C1 segment of cervical spinal cord (tissue), 14 donors: ENCODE measurements at places on chromosomes 2 and 18.

DNA sequence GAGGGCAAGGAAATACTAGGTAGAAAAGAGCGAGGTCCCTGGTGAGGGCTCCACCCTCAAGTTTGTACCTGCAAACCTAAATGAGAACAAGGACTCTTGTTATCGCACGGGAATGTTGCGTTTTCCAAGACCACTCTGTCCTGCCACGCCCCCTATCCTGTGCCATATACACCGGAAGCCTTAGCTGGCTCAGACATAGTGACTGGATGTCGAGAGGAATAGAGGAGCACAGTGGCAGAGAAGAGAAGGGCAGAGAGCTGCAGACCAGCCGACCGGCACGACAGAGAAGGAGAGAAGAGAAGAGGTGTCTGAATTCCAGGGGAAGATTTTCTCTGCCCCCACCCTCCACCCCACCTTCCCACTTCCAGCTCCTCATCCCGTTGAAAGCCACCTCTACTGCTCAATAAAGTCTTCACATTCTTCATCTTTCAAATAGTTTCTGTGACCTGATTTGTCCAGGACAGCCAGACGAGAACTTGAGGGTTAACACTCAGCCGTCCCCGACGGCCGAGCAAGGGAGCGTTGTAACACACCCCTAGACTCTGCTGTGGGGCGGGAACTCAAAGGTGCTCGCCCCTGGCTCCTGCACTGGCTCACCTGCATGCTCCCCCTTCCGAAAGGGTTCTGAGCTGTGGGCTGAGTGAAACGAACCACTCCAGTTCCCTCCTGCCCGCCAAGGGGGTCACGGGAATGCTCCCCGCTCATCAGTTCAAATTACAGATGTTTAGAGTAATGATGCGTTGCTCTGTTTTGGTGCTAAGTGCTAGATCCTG is 24.9 kb upstream of the COL3A1 start:
- DNase-seq: no peak

DNA sequence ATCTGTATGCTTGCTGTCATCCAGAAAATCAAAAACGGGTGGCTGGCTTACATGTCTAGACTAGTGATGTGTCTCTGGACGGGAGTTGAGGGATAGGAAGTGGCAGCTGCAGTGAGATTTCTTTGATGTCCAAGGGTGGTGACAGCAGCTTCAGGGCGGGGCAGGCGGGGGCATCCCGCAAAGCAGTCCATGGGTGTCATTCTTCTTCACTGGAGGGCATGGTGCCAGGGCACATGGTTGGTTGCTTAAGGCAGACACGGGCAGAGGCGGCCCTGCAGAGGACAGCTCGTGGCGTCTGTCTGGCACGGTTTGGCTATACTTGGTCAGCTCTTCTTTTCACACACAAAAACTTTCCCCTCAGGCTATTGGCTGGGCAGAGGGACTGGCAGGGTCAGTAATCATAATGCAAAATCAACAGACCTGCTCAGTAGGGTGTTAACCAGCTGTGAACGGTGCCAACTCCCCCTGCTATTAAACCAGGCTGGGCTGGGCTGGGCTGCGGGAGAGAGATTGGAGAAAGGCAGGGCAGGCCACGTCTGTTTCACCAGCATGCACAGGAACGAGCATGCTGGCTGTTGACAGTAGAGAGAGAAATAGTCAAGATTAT is 63.7 kb downstream of the COL4A3 start:
- peak; percentile 44 for DNase-seq

DNA sequence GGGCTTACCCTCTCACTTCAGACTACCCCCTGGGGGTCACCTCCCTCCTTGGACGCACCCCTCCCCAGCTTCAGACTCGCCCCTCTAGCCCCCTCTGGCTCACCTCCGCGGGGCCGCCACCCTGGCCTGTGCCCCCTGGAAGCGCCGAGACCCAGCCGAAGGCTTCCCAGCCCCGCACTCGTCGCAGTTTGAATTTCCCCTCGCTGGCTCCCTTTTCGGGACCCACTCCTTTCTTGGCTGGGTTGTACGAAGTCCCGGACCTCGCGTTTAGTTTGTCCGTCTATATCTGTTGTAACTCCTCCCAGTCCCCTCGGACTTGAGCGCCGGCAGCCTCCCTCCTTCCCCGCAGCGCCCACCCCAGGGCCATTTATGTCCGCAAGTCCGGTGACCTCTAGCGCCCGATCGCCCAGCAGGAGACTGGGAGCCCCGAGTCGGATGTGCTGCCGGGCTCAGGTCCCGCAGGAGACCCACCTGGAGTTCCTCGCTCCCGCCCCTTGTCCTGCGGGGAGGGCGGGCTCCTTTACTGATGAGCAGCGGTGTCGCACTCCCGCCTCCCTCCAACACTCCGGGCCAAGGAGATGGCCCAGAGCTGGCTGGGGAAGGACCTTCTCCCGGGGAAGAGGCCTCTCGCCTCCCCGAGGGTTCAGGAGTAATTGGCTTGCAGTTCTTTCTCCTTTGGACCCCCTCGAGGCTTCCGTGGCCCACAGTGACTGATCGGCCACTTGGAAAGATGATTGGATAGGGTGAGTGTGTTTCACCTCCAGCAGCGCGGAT is 692 bp upstream of the RAX start:
- no peak for DNase-seq

DNA sequence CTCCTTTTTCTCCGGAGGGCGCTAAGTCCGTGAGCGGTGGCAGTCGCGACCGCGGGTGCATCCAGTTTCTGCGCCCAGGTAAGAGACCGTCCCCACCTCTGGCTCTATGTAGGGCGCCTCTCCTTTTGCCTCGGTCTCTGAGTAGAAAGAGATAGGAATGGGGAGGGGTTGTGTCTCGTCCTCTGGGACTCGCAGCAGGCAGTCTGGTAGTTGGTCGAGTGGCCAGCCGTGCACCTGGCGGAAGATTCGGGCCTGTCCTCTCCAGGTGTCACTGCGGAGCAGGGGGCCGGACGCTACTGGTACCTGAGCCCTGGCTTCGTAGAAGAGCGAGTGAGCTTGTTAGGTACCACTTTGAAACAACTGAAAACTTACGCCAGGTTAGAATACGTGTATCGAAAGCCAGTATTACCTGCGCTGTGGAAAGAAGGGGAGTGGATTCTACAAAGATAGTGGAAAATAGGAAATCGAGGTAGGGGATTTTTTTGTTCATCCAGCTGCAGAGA is 403 bp downstream of the MAP2 start:
- DNase-seq: peak; percentile 63

DNA sequence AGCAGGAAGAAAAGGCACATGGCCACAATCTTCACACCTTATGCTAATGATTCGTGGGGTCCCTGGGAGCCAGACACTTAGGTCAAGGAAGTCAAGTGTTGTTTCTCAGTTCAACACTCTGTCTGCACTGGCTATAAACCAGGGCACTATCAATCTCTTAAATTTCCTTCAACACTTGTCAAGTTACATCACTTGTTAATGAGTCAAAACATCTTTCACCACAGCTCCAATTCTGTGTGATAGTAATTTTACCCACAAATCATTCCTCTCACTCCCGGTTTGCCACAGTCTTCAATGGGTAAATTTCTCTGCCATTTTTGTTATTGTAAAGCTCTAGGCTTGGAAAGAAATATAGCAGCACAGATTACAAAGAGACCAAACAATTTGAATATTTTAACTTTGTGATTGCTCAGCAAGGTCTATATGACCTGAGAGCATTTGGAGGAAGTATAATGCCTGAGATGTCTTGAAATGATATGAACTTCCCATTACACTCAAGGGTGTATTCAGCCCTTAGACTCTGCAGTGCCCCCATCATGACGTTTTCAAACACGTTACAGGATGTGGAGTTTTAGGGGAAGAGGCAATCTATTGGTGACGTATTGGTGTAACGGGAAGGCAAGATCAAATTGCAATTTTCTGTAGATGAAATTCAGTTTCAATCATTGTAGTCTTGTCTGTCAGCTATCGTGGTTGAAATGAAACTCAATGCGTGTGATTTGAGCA is 78.7 kb downstream of the ICOS start:
- no peak for DNase-seq

DNA sequence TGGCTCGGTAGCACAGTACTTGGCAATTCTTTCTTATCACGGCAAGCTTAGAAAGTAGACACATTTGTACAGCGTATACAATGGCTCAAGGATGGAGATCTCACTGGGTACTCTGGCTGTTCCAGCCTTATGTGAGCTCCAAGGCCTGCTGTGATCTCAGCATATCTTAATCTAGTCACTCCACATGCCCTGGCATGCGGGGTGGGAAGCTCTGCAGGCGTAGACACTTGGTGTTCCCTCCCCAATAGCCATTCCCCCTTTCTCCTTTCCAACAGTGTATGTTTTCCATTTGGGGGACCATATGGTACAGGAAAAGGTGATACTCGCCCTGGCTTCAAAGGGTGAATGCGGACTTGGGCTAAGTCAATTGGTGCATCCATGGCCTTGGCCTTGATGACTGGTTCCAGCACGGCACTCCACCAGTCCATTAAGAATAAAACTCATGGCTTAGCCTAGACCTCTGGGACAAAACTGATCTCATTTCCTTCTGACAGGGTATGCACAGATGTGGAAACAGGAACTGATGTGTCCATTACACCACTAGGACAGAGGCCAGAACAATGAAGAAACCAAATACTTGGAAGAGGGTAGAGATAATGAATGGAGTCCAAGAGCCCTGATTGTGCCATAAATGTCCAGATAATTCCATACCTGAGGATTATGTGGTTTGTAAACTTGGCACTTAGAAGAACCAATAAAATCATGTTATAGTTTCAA is 28.4 kb downstream of the TGIF1 start:
- DNase-seq: no peak

DNA sequence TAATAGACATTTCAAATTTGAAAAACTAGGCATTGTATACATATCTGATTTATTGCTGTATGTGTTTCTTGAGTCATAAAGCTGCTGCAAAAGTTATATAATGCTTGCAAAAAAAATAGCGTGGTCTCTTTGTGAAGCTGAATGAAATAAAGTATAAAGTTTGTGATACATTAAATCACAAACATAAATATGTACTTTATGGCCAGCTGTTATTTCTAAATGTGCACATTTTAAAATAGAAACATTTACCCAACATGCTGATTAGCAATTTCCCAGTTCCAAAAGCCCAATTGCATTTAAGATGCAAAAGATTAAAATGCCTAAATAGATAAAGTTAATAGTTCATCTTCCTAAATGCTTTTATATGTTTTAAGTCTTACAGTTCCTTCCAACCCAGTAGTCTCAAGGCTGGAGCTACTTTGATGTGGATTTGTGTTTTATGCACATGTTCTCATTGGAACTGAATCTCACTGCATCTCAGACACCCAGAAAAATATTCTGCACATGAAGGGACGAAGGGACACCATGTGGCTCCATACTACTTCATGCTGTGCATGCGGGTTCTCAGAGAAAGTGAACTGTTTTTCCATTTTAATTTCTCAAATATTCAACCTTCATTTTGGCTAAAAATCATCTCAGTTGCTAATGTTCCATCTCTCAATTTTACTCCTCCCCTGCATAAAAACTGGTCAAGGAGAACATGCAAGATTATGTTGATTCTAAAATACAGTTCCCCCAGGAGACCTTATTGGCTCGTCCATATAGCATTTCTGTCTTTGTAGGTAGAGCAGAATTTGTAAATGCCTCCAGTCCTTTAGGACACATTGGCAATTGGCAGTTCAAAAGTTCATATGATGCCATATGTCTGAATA is 304.6 kb downstream of the MTX2 start:
- no peak for DNase-seq

- no peak for DNase-seq
These were observed 146.8 kb downstream of the MTX2 start for GRCh38 chr2:176415937-176416499.

DNA sequence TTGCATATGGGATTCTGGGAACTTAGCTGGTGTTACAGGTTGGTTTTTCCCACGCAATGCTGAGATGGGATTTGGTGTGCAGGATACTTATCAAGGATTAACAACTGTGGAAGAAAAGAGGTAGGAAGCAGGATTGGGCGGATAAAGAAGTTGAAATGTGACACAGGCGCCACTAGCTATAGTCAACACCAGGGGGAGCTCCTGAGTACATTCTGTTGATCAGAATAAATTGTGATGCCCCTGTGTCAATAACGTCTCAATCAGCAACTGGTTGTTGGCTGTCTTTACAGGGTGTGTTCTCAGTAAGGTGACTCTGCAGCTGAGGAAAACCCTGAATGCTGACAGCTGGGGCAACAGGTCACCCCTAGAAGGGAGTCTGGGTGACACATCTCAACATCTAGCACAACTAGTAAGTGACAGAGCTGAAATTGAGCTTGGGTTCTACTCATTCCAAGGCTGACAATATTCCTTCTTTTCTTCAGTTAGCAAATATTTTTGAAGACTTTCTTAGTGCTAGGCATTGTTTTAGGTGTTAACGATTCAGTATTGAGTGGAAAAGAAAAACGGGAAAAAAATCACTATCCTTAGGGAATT is 143.0 kb downstream of the ARL6IP6 start:
- no peak for DNase-seq

DNA sequence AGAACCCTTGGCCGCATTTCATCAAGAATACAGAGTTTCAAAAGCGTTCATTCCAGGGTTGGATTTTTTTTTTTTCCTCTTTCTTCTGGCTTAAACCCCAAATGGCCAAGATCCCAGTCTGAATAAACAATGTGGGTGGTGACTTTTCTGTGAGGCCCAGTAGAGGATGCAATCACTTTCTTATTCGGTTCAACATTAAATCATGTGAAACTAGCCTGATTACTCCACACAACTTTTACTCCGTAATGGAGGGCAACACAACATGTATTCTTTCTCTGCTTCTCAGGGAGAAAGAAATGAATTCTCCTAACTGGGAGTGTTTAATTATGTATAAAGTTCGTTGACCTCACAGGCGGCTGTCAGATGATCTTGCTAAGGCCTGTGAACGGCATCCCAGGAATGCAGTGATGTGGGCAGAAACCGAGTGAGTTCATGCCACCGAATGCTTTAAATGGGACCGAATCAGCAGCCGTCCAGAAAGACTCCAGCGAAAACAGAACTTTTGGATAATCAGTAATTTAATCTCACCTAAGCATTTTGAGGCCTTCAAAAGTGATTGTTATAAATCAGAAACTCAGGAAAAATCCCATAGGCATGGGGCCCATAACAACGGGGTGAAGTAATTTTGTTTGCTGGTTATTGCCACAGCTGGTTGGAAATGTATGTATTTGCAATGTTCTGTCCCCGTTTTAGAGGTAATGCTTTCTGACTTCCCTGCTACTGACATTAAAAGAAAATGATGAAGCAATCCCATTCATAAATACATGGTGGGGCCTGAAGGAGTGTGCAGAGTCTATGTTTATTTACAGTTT is 81.5 kb downstream of the BCL2 start:
- DNase-seq: no peak

- no peak for DNase-seq
These were observed 14.7 kb downstream of the ROCK2 start for GRCh38 chr2:11329776-11330175.

- DNase-seq: no peak
These were observed 27.6 kb downstream of the STAT1 start for GRCh38 chr2:190986221-190986953.
